ENCODE measurements at places on chromosomes 13 and 19.
A peak's percentile ranks its signal among the peaks of the same experiment; 100 is the strongest.

DNA sequence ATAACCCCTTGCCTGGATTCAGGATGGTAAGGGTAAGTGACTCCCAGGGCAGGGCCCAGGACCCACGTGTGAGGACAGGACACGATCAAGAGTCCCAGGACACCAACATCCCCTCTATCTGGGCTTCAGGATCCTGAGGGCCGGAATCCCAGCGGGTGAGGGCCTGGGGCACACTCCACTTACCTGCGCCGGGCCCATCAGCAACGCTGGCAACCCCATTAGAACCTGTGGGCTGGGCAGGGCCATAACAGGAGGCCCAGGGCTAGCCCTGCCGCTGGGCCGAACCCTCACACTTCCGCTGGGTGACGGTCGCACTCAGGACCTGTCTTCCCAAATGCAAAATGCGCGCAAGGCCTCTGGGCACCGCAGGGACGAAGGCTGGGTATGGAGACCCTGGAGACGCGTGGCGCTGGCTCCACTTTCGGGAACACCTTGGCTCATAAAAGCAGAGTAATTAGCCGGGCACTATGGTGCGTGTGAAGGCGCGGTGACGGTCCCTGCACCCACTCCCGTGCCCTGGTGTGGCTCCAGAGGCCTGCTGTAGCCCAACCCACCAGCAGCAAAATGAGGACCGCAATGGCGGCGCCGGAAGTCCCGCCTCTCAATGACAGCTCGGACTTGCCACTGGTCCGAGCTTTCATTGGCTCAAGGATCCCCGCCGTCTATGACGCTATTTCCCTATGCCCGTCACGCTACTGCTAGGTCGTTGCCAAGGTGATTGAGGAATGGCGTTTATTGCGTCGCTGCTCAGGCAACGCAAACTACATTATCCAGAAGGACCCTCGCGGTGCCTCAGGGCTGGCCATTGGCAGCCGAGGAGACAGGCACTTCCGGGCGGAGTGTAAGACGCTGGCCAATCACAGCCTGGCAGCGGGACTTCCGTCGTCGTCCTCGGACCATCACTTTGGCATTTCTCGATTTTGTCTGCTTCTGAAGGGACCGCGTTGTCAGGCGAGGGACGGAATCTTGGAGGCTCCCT, at the start of gene ZNF132:
TSS of gene ZNF132 (minus strand) at position 578 of the 979 bp plus-strand sequence. CDS start at position 246, 332 bp downstream.
- DNase-seq: peak; percentile 98

DNA sequence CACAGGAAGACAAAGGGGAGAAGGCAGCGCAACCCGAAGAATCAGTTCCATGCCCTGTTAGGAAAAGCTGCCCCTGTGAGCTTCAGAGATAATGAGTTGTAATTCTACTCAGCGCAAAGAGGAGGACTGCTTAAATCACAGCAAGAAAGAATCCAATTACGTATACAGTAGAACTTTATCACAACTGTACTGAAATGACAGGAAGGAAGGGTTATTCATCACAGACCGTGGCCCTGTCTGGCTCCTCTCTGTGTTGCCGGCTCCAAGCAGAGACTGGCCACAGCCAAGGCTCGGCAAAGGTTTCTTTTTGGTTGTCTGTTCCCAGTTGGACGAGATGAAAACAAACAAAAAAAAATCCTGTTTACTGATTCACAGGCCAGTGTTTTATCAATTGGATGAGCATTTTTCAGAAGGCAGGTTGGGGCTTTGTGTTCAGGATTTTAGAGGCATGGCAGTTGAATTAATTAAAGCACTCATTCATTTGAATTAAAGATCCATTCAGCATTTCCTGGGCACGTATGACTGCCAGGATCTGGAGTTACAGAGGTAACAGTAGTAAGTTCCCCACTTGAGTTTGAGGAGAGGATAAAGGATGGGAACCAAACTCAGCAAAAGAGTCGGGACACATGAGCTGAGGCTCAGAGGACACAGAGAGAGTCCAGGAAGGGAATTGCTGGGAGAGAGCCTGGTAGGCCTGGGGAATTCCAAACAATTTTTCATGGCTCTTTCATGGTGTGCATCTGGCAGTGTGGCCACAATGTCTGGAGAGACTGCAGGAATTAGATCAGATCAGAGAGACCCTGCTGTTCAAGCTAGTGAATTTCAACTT, 341.0 kb downstream of the DNAJC15 start:
- no peak for DNase-seq

GRCh38 chr19:13150931-13151604, 857 bp downstream of the IER2 start:
- no peak for DNase-seq

DNA sequence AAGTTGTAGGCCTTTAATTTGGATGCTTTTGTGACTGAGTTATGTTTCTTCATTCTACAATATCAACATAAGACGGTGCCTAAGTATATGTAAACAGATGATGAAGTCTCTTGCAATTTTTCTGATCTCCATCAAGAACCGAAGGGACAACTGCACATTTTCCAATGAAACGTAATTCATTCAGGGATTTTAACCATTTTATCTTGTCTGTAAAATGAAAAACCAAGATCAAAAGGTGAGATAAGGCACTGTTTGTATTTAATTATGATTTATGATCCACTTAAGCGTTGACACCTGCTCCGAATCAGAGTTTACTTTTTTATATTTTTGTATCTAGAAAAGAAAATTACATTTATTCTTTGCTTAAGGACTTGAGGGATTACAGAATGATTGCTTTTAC, 556.8 kb upstream of the ARGLU1 start:
- no peak for DNase-seq

DNA sequence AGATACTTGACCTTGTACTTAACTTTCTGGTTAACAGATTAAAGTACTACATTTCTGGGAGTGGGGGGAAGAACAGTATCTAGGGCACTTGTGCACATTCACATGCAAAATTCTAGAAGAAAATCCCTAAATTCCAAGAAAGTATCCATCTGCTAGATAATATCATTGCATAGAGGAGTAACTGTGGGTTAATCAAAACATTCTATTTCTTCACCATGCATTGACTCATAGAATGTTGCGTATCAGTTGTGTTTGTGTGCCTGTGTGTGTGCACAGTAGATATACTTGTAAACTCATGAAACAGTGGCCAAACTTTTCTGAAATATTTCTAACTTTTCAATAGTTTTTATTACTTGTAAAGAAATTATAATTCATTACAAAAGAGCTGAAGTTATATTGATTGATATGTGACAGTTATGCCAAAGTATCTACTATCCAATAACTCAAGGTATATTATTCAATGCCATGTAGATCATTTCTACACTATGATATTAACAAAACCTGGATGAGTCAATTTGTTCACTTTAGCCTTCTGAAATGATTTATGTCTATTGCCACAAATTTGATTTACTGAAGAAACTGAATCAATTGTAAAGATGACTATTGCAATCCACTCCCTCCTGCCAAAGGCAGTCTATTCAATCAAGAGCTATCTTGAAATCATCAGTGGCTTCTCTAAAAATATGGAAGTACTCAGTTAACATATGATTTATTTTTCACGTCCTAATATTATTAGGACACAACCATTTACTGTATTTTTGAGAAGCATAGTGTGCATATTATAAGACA, 756.7 kb upstream of the ARGLU1 start:
- no peak for DNase-seq

DNA sequence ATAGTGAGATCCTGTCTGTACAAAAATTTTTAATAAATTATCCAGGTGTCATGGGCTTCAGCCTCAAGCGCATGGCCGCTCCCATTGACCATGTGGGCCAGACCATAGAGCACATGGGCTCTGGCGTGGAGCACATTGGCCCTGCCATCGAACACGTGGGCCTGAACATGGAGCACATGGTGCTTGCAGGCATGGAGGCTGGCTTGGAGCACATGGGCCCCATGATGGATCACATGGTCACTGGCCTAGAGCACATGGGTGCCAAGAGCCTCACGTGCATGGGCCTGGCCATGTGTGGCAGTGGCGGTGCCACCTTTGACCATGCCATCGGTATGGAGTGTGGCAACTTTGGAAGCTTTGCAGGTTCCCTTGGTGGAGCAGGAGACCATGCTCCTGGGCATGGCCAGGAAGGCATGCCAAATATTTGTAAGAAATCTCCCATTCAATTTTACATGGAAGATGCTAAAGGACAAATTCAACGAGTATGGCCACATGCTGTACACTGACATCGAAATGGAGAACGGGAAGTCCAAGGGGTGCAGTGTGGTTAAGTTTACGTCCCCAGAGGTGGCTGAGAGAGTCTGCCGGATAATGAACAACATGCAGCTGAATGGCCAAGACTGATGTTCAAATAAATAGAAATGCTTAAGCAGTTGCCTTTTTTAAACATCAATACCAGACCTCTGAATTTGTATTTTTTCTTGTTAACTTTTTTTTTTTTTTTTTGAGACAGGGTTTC, 21.3 kb upstream of the SLC1A5 start:
- no peak for DNase-seq

DNA sequence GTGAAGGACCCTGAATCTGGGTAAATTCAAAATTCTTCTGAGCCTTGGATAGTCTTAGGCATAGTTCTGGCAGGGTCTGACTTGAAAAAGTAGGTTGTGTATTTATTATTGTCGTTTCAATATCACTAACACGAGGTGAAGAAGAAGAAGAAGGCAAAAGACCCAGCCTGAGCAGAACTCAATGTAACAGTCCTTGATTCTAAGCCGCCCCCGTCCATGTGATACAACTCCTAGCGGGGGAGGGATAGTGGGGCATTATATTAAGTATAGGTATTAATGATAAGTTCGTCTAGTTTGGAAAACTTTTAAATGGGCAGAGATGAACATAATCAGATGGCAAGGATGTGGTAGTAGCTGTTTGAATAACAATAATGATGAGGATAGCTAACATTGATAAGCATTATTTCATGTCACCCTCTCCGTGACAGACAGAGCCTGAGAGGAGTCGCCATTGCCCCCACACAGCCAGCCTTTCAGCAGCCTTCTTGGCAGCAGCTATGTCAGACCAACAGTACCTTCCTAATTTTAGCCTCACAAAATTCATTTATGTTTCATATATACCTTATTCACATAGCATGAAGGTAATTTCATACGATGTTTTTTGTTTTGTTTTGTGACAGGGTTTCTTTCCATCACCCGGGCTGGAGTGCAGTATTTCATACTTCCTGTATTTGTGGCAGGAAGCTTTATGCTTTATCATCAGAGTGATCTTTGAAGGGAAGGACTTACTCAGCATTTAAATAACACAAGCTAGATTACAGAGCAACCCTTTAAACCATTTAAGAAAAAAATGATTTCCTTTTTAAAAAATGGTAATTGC, 64.4 kb upstream of the NPAS1 start:
- DNase-seq: peak; percentile 71

GRCh38 chr13:50107205-50107604, 92.0 kb downstream of the KCNRG start:
- DNase-seq: no peak

- no peak for DNase-seq
Observed at GRCh38 chr19:49884109-49884508, 6.6 kb downstream of the TBC1D17 start.

DNA sequence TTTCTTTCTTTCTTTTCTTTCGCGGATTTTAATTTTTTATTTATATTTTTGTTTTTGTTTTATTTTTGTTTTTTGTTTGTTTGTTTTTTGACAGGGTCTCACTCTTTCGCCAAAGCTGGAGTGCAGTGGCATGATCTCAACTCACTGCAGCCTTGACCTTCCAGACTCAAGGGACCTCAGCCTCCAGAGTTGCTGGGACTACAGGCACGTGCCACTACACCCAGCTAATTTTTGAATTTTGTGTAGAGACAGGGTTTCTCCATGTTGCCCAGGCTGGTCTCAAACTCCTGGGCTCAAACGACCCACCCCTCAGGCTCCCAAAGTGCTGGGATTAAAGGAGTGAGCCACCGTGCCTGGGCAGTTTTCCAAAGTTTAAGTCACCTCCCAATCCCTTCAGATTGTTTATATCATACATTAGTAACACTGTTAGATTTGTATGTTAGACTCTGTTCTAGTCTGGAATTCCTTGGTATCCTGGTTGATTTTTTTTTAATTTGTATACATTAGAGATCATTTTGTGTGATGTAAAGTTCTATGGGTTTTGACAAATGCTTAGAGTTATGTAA, 597.3 kb downstream of the DCT start:
- DNase-seq: no peak

DNA sequence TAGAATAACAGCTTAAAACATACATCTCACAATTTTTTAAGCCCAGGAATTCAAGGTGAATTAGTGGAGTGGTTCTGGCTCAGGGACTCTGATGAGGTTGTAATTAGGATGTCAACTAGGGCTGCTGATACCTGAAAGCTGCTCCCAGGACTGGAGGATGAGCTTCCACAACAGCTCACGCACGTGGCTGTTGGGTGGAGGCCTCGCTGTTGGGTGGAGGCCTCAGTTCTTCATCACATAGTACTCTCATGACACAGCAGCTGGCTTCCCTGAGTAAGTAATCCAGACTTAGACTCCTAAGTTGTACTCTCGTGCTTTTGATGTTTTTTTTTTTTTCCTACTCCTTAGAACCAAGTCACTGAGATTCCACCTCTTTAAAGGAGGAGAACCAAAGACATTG, 577.1 kb upstream of the PRR20A start:
- no peak for DNase-seq

GRCh38 chr19:27764186-27764804, 1448.7 kb downstream of the UQCRFS1 start:
- DNase-seq: no peak

DNA sequence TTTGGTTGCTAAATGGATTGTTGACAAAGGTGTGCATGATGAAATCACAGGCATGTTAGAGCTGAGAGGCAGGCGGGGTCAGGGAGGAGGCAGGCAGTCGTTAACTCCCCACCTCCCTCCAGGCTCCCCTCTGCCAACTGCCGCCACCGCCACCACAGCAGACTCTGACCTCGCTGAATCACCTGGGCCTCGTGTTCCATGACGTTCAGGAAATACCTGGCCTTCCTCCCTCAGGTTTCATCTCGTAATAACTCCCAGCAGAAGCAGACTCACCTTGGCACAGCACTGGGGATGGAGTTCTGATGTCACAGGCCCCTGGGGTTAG, 198.5 kb downstream of the KATNAL1 start:
- no peak for DNase-seq

- DNase-seq: no peak
Observed at GRCh38 chr19:1524287-1524971, 552 bp downstream of the PLK5 start.

- DNase-seq: no peak
Observed at GRCh38 chr13:43354153-43354945, 331.0 kb downstream of the DNAJC15 start.

DNA sequence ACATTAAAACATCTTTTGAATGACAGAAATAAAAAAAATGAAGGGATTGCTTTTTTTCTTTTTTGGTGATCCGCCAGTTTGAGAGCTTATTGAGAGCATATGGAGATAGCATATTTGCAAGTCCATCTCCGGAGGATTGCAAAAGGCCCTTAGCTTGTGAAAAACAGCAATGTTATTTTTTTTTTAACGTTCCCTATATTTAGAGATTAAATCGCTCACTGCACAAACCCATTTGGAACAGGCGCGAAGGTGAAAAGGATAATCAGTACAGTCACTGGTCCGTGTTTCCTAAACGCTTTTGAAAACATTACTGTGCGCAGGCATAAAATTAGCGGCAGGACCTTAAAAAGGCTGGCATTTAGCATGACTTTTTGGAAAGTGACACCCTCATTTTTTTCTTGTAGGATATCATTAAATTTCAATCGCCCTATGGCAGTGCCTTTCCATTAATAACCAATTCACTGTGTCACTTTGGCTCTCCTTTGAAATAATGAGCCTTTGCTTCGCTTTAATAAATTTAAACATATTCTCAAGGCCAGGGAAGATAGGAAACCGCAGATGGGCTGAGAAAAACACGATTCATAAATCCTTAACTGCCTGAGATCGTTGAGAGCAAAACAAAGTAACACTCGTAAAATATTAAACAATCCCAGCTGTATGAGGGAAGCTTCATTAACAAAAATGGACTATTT, 342.2 kb downstream of the DACH1 start:
- no peak for DNase-seq

- peak; percentile 76 for DNase-seq
Observed at GRCh38 chr19:47158879-47159503, 28.4 kb downstream of the SAE1 start.
